Cerebellar cortex (tissue), 1 donor: ENCODE measurements at places on chromosomes 12 and 14.
A peak's percentile ranks its signal among the peaks of the same experiment; 100 is the strongest.

DNA sequence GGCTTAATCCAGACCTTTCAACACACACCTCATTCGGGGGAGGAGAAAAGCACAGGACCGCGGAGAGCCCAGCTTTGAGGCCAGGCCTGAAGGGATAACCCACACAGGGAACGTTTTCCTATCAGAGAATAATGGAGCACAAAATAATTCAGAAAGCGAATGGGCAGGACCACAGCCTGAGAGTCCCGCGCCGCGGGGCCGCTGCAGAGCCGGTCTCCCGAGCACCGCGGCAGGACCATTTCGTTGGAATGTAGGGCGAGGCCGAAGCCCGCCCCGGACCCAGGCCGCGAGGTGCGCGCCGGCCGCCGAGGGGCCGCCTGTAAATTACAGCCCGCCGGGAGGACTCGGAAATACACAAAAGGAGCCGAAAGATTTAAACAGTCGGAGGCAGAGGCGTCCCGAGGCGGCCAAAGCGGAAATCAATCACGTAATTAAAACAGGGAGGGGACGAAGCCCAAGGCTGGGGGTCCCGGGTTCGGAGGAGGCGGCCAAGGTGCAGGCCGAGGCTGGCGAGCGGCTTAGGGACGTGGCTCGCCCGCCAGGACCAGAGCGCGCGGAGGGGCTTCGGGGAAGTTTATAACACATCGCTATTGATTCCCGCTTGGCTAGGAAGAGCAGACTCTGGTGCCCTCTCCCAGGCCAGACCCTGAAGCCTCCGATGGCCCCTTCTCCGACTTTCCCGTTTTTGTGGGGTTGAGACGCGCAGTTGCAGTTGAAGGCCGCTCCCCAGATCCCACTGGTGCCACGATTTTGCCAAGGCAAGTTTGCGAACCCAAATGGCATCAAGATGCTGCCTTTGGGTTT is 6.3 kb upstream of the HOXC4 start:
- no peak for DNase-seq

GRCh38 chr12:120119271-120119973 is 2.9 kb upstream of the RAB35 start:
- no peak for DNase-seq

DNA sequence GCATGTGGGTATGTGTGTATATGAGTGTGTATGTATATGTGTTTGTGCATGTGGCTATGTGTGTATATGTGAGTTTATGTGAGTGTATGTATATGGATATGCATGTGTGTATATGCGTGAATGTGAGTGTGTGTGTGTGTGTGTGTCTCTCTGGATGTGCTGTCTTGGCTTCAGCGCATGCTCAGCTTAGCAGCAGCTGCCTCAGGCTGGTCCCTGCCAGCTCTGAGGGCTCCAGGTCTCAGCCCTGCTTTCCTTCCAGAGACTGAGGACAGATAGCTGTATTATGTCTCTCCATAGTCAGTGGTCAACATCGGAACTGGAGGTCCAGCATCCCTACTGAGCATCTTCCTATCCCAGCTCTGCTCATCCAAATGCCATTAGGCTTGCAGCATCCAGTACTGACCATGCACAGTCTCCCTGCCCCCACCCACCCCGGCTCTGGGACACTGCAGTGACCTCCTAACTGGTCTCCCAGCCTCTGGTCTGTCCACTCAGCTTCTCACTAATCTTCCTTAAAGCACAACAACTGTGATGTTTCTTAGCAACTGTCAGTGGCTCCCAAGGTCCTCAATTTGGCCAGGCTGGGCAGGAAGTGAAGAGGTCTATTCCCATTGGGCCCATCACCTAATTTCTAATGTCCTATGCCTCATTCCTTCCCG is 22.8 kb downstream of the FAIM2 start:
- DNase-seq, result no peak

- DNase-seq, result no peak
Observed at GRCh38 chr12:100171248-100171647, 28.6 kb upstream of the BLTP3B start.

DNA sequence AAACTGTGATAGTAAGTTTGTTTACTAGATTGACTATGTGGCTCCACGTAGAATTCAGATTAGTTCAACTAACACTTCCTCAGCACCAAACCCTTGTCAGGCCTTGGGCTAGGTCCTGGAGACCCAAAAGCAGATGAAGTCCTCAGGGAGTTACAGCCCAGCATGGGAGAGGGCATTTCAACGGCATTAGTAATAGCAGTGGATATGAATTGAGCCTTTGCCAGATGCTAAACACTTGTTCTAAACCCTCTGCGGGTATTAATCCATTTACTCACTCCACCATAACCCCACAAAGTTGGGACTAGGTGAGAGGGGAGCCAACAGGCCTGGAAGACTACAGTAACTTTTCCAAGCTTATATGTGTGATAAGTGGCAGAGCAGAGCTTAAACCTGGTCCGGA is 714.6 kb downstream of the DIO2 start:
- DNase-seq, result peak; percentile 4

DNA sequence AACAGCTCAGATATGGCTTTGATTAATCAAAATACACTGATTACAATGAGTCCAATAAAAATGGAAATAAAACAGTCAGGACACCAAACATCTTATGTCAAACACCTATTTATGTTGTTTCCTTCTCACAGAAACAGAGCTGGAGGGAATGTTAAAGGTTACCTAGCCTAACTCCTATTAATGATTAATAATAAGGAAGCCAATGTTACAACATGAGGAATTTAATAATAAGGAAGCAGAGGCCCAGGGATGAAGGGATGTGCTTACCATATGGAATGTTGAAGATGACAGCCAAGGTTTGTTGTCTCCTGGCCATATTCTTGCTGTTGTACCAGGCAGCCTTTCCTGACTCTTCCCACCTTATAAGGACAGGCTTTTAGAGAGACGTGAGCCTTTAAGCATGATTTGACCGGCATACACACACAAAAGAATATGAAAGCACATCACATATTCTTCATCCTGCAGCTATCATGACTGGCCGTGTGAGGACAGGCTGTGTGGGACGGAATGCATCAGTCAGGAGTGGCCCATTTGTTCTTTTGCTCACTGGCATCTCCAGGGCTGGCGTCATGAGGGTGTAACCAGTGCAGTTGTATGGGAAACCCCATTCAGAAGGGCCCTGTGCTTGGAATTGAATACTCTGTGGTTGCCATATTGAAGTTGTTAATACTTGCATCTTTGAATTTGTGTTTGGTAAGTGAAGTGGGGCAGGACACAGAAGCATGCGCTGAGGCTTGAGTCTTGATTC is 3.1 kb upstream of the GPRC5D start:
- DNase-seq, result no peak

- no peak for DNase-seq
Observed at GRCh38 chr14:65495196-65495595, 82.7 kb downstream of the FUT8 start.

DNA sequence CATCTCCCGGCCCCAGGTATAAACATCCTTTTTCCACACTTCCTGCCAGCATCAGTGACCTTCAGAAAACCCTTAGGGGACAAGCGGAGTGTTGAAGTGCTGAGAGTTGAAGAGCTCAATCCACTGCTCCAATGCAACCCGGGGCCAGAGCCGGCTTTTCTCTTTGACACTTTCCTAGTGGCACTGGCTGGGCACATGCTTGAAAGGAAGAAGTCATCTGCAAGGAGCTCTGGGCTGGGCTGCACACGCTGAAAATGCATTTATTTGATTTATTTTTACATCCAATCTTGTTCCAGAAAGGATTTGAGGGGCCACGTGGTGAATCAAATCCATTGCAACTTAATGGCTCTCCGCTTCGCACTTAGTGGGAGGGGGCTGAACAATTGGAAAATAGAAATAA is 229.0 kb upstream of the DIO3 start:
- DNase-seq, result no peak

- DNase-seq, result no peak
Observed at GRCh38 chr12:3527181-3527580, 36.2 kb downstream of the PRMT8 start.

DNA sequence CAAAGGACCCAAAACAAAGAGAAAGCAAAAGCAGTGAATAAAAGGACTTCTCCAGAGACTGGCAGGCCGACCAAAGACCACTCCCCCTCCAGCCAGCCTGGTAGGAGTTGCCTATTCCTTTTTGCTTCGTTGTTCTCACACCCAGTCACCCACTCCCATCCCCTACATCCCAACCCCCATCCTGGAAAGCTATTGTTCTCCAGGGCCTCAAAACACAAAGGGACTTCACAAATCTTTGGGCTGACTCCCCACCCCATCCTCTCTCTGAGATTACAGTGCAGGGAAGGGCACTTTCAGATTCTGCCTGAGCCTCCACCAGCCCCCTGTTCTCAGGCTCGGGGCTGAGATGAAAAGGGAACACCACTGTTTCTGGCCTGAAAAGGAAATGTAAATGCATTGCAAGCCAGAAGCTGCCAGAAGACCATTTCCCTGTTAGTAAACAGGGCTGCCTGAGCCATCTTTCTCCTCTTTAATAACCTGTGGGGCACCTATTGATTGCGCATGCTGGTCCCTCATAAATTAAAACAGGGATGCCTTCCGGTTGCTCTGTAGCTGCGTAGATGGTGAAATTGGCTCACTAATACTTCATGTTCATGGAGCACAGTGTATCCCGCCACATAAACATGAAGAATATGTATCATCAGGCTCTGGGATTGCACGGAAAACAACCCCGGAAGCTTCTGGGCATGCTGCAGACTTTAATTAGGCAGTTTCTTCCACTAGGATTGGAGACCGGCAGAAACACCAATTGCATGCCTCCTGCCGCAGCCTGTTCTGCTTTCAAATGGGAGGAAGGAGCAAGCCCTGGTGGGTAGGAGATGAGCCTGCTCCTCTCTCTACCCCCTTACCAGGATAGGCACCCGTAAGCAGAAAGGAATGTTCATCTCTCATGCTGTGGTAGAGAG is 130.3 kb upstream of the FUT8 start:
- peak; percentile 21 for DNase-seq

DNA sequence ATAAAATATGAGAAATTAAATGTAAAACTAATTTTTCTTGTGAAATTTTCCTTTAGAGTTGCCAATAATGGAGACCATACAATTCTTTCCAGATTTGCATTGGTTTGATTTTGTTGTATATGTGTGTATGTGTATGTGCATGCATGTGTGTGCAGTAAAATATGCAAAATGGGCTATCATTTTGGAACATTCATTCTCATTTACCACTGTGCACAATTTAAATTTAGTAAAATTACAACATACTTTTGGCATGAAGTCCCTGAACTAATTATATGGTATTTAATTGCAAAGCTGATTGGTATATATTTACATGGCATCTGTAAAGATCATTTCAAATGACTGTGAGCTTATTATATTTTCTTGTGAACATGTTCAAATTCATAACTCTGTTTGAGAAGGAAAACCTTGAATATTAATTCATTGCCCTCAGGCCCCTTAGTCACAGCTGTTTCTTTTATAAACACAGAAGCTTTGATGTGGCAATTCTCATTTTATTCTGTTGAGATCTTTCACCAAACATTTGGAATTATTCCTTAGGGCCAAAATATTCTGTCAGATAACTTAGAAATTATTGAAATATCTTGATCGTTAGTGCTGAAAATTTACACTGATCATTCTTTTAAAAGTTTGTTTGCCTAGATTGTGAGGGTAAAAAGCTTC is 17.6 kb downstream of the KERA start:
- DNase-seq, result no peak

DNA sequence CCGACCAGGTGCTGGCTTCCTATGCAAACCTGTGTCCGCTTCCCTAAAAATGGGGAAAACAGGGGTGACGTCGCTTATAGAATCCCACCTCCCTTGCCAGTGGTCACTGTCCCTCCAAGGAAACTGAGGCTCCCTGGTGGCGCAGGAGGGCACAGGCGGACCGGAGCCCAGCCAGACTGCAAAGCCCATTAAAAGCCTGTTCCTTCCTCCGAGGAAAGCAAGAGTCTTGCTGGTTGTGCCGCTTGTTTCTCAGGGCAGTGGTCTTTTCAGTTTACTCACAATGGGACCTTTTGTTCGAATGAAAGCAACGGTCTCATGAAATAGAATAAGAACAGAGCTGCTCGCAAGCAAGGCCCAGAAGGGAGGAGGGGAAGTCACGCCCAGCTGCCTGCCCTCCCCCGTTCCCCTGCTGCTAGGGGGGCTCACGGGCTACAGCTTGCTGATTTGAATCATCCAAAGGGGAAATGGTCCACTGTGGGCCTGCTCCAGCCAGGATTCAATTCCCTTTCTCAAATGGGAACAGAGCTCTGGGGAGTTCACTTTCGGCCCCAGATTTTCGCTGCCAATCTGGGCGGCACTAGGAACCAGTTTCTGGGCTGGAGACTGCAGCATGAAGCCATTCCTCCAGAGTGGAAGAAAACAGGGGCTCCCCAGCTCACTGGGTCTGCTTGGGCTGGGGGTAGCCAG is 4.6 kb upstream of the SELPLG start:
- DNase-seq, result no peak

DNA sequence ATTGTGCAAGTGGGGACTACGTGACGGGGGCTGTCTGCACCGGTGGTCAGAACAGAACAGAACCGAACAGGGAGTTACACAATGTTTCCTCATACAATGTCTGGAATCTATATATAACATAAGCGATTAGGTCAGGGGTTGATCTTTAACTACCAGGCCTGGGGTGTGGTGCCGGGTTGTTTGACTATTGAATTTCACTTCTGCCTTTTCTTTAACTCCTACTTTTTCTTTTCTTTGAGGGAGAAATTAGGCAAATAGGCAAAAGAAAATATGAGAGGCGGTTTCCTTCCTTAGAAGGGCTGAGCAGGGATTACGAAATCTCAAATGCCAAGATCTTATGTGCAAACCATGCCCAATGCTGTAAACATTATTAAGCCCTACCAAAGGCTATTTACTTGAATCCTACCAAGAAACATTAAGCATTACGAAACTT is 140.3 kb downstream of the SLC38A6 start:
- DNase-seq, result no peak

DNA sequence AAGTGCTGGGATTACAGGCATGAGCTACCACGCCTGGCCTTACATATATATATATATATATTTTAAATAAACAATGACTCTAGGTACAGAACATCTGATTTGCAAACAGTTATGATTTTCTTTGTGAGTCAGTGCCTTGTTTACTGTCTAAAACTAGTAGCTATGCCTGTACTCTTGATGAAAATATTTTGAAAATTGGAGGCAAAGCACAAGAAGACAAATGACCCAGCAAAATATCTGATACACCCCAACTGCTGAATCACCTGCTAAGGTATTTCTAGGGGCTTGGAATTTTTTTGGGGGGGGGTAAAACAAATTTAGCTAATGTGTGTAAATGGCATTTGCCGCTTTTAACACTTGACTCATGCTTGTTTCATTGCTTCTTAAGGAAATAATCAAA is 69.3 kb downstream of the SYT10 start:
- DNase-seq, result no peak

DNA sequence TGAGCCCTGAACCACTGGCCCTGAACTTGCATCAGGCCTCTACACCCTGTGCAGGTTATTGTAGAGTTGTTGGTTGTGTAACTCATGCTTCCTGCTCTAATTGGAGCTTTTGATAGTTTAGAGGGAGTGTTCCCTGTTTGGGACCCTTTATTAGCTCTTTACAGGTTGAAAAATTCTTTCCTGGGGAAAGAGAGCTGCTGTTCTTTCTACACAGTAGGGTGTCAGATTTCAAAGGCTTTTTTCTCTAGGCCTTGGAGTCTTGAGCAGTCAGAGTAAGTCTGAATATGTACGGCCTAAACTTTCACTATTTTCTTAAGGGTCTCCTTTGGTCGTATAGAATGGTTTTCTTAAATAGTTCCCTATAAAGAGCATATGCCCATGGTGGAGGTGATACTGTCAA is 60.8 kb upstream of the NEDD1 start:
- no peak for DNase-seq

GRCh38 chr14:104096751-104097700 is 11.5 kb downstream of the ASPG start:
- DNase-seq, result no peak

- no peak for DNase-seq
Observed at GRCh38 chr12:62995097-62995496, 60.1 kb upstream of the PPM1H start.
